ENCODE measurements at places on chromosomes 1 and 21.
A peak's percentile ranks its signal among the peaks of the same experiment; 100 is the strongest.

- DNase-seq = no peak
Observed at GRCh38 chr1:228453022-228453560, 34.1 kb upstream of the RNF187 start.

DNA sequence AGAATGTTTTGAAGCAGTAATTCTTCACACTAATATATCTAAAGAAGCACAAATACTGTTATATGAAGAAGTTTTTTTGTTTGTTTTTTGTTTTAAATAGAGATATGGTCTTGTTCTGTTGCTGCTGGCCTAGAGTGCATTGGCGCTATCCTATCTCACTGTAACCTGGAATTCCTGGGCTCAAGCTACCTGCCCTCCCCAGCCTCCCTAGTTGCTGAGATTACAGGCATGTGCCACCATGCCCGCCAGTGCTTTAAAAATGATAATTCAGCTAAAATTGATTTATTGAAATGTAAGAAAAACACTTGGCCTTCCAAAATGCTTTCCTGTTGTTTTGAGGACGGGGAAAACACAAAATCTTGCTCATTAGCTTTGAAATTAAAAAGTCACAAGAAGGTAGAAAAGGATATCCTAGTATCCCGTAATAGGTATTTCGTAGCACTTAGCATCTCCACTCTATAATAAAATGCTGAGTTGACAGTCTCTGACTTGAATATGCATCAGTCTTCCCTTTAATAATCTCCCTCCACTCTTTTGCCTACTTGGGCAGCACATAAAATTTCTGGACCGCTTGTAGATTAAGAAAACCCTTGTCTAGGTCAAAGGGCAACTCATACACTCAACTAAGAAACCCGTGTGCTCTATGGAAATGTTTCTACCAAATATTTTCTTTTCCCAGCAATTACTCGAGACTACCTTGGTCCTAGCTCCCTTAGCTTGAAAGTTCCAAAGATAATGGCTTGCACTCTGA lies 1.3 kb downstream of the SCYL3 start:
- no peak for DNase-seq

DNA sequence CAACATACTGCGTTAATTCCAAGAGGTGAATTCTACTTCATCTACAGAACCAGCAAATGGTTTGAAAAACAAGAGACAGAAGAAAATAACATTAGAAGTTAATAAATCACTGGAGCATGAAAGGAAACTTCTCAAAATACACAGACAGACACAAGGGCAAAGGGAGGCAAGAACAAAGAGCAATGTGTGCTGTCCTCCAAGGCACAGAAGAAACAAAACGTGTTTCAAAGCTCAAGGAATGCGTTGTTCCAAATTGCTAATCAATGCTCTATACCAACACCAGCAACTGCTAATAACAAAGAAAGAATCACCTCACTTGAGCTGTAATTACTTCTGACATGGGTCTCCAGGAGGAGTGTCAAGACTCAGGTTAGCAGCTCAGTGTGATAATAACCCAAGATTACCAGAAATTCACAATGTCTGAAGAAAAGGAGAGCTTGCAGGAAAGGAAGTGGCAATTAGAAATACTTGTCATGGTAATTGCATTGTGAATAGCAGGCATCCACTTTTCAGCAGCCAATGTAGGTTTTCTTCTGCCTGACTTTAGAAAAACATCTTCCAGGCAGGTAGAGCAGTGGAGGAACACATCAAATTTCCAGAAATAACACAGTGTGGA lies 175.4 kb downstream of the SEC16B start:
- no peak for DNase-seq

DNA sequence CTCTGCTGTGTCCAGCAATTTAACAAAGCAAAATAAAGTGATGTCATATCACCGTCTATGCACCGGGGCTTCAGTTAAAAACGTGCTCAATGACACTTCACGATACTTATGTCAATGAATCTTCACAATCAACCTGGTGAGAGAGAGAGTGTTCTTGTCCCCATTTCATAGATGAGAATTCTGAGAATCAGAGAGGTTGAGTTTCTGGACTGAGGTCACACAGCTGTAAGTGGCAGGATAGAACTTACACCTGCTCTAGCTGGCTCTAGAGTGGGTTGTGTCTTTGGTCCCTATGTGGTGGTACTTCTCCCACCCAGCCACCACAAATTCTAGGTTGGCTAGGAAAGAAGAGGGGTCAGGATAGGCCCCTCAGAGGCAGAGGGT lies 5.2 kb downstream of the NTRK1 start:
- DNase-seq = no peak

DNA sequence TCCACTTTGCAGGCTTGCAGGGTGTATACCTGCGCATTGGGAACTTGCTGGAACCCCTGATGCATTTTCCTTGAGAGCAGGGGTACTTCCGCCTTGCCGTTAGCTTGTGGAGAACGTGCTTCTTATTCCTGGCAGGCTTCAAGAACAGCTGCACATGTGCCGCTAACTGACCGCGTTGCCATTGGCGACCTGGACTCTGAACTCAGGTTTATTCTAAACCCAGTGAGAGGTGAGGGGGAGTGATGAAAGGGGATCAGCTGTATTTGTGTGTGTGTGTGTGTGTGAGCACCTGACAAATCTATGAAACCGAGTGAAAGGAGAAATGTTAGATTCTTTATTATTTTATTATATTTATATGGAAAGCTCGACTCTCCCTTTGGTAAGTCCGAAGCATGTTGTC lies 128.6 kb downstream of the HUNK start:
- DNase-seq = no peak

- DNase-seq = no peak
Observed at GRCh38 chr1:47692196-47692595, 254.4 kb downstream of the FOXD2 start.

DNA sequence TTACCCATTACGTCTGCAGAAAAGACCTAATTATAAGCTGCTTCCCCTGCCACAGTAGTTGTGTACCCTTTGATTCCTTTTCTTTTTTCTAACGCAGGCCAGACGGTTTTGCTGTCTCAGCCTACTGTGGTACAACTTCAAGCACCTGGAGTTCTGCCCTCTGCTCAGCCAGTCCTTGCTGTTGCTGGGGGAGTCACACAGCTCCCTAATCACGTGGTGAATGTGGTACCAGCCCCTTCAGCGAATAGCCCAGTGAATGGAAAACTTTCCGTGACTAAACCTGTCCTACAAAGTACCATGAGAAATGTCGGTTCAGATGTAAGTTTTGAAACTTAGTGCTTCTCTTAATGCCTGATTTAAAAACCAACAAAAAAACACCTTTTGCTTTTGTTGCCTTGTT lies 35.8 kb downstream of the ATF6 start:
- DNase-seq = no peak

DNA sequence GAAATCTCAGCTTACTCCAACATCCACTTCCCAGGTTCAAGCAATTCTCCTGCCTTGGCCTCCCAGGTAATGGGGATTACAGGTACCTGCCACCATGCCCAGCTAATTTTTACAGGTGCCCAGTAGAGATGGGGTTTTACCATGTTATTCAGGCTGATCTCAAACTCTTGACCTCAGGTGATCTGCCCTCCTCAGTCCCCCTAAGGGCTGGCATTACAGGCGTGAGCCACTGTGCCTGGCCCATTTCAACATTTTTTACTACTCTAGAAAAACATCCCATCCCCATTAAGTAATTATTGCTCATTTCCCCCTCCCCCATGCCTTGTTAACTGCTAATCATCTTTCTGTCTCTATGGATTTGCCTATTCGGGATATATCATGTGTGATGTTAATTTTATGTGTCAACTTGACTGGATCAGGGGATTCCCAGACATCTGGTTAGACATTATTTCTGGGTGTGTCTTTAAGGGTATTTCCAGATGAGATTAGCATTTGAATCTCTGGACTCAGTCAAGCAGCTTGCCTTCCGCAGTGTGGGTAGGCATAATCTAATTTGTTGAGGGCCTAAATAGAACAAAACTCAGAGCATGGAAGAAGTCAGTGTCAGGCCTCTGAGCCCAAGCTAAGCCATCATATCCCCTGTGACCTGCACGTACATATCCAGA lies 33.0 kb upstream of the ZBTB8B start:
- no peak for DNase-seq

GRCh38 chr1:233621923-233622322 lies 8.0 kb downstream of the KCNK1 start:
- DNase-seq = no peak

- peak; percentile 47 for DNase-seq
Observed at GRCh38 chr1:68121536-68121935, 71.1 kb upstream of the DIRAS3 start.

DNA sequence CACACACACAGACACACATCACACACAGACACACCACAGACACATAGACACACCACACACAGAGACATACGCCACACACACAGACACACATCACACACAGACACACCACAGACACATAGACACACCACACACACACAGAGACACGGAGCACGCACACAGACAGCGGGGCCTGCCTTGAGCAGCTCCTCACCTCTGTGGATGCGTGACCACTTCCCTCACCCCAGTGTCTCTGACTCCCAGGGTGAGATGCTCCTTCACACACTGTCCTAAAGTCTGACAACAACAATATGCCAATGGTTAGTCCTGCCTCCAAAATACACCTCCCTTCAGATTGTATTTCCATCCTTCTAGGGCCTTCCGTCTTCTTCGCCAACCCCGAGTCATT lies 48.2 kb downstream of the IER5 start:
- no peak for DNase-seq

DNA sequence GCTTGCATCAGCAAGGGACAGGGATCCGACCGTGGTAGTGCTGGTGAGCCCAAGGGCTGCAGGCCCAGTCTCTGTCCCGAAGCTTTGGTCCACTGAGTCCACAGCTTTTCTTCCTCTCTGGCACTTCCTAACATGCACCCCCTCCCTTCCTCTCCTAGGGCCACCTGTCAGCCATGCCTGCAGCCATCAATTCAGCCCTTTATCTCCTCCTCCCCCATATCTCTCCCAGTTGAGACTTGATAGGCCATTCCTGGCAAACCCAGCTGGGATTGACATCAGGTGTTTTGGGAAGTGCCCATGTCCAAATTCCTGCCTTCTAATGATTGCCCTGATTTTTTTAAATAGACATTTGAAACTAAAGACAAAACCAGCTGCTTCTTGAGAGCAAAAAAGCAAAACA lies 25.6 kb downstream of the HLX start:
- no peak for DNase-seq

DNA sequence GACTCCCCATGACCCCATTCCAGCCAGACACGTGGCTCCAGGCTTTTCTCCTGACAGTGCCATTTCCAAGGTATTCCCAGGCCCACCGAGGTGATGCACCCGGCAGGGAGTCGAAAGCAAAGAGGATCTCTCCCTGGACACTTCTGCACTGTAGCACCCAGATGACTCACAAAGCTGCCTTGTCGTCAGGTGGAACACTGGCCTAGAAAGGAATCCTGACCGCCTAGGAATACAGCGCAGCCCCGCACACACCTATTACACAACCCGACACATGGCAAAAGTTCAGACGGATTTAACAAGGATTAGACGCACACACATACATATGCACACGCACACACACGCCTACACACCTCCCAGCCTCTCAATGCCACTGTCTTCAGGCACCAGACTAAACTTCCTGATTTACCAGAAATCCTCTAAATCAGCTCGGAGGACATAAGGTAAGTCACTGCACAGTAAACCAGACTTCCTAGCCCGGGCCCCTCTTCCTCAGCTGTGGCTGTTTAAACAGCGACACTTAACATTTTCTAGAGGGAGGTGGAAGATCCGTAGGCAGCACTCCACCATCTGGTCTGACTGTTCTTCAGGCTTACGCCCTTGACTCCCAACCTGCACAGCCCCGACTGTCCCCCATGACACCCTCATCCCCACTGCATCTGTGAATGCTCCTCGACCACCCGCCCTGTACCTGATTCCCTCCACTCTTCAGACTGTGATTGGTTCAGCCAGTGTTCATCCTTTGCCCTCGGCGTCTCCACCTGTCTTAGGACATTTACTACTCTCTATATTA lies 12.7 kb downstream of the FAM89A start:
- no peak for DNase-seq

- no peak for DNase-seq
Observed at GRCh38 chr1:145714524-145715111, 4.7 kb upstream of the CD160 start.

DNA sequence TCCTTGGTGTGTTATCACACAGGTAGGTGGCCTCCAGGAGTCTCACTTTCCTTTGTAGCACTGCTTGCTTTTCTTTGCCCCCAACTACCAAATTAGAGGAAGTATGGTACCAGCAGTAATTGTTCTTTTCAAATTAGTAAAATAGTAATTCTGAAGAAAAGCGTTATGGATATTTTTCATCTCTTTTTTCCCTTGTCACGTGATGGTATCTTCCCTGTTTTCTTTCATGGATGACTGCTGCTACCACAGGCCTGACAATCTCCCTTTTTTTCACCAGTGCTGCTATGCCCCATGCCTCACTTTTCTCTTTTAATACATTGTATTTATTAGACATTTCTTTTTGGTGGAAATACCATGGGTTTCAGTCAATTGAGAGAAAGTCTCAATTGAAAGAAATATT lies 3.3 kb downstream of the ZBTB37 start:
- DNase-seq = no peak

DNA sequence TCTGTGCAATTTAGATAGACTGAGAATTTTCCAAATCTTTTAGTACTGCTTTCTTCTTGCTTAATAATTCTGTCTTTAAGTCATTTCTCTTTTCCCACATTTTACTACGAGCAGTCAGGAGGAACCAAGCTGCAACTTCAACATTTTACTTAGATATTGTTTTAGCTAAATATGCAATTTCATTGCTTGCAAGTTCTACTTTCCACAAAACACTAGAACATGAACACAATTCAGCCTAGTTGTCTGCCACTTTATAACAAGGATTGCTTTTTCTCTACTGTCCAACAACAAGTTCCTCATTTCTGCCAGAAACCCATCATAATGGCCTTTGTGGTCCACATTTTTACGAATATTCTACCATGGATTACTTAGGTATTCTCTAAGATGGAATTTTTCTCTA lies 36.6 kb downstream of the SORT1 start:
- DNase-seq = no peak

DNA sequence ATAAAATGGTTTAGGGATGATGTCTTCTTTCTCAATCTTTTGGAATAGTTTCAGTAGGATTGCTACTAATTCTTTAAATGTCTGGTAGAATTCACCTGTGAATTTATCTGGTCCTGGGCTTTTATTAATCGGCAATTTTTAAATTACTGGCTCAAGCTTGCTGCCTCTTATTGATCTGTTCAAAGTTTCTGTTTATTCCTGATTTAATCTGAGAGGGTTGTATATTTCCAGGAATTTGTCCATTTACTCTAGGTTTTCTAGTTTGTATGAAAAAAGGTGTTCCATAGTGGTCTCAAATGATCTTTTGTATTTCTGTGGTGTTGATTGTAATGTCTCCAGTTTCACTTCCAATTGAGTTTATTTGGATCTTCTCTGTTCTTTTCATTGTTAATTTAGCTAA lies 617.8 kb downstream of the LTN1 start:
- no peak for DNase-seq

DNA sequence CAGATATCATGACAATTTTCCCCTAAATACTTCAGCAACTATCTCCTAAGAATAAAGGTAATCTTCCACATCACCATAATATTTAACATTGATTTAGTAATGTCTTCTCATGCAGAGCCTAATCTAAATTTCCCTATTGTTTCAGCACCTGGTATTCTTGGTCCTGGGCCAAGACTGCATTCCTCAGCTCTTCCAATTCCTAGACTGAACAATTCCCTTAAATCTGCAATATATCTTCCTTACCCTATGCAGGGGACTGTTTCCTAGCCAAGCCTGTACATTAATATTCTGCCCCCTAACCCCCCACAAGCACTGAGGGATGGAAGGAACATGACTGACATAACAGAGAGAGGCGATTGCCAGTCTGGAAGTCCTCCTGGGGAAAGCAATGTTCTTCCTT lies 28.7 kb upstream of the DISP1 start:
- DNase-seq = peak; percentile 77

Measured in fibroblast of pulmonary artery (primary cell).